Renal cortex interstitium (tissue), 15 donors: ENCODE measurements at places on chromosomes 16 and 17. TPM values are rescaled to one million over a fixed set of nuclear protein-coding genes. Genes with fewer than 3 reads are reported as not detected.

DNA sequence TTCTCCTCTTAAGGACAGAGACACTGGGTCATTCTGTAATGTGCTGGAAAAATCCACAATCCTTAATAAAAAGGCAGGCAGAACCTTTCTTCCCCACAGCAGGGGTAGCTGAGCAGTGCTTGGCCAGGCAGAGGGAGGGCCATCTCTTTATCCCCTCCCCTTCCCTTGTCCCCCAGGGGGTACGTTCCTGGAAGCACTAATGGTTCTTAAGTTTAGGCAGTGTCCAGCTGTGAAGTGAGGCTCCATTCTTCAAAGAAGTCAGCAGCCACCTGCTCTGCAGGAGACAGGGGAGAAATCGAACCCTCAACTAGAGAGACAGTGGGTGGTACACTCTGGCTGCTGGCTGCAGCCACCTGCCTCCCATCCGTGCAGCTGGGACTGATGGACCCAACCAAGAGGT, 533.9 kb upstream of the CDH11 start:
- no peak for DNase-seq

- DNase-seq, result no peak
Measured at GRCh38 chr16:85387171-85387507, 226.0 kb upstream of the GSE1 start.

The ZFP90 gene
- 39.4 TPM for polyA plus RNA-seq

The CFAP119 gene
- 13.1 TPM for polyA plus RNA-seq

The CACNA1H gene
- polyA plus RNA-seq, result 29.4 TPM

DNA sequence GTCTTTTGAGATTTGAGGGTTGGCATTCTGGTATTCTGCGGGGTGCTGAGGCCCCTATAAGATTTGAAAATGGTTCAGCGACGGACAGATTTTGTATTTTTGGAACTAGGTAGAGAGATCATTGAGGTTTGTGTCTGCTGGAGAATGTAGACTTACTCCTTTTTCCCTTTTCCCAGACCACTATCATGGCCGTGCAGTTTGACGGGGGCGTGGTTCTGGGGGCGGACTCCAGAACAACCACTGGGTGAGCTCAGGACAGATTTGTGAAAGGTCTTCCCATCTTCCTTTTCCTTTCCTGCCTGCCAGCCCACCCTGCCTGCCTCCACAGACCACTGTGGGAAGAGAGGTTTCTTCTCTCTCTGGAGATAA, 572 bp downstream of the PSMB6 start:
- no peak for DNase-seq

GRCh38 chr17:9999919-10000695, 95.0 kb upstream of the RCVRN start:
- DNase-seq, result no peak

The KLHL10 gene
- 0.26 TPM for polyA plus RNA-seq

The SDR42E2 gene
- polyA plus RNA-seq, result 0.14 TPM

DNA sequence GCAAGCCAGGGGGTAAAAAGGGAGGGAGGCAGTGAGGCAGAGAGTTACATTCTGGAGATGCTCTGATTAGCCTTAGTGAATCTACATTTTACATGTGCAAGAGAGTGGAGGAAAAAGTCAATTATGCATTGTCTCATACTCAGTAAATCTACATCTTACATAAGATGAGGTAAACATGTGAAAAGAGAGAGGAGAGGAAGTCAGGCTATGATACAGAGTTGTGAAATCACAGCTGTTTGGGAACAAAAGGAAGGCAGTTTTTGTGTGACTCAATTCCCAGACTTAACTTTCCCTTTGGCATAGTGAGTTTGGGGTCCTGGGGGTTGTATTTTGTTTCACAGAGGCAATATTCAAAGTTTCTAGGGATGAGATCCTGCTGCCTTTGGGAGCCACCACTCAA, 67.8 kb downstream of the GP2 start:
- DNase-seq, result no peak

- DNase-seq, result no peak
Measured at GRCh38 chr16:67404740-67405226, 11.5 kb upstream of the TPPP3 start.

GRCh38 chr17:29129731-29130130, 50.5 kb downstream of the MYO18A start:
- no peak for DNase-seq

The SLC13A5 gene
- 4.1 TPM for polyA plus RNA-seq

The KRT16 gene
- not detected for polyA plus RNA-seq

The CTF1 gene
- 8.3 TPM for polyA plus RNA-seq

DNA sequence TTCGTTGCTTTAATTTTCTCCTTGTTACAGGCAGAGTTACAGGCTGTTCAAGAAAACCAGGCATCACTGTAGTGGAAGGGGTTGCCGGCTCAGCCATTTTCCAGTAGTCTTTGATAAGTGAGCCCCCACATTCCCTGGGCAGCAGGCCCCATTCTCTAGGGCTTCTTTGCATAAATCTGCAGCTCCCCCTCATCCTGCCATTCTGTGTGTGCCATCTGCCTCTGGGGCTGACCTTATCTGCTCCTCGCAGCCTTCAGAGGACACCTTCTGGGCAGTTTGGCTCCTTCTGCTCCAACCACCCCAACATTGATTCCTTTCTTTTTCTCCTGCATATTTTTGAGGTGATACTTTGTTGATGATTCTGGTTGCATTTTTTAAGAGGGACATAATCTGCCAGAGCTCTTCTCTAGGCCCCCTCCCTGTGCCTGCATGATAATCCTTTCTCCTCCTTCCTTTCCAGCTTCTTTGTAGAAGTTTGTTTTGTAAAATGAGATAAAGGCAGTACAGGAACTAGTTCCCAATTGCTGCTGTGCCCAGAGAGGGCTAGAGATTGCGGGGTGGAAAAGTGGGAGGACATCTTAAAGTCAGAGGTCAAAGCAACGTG, 17.1 kb downstream of the RND2 start:
- no peak for DNase-seq

The ASPHD1 gene
- polyA plus RNA-seq, result 0.80 TPM

The KCNJ18 gene
- not detected for polyA plus RNA-seq

GRCh38 chr17:21458054-21458453, 81.9 kb downstream of the KCNJ12 start:
- no peak for DNase-seq

DNA sequence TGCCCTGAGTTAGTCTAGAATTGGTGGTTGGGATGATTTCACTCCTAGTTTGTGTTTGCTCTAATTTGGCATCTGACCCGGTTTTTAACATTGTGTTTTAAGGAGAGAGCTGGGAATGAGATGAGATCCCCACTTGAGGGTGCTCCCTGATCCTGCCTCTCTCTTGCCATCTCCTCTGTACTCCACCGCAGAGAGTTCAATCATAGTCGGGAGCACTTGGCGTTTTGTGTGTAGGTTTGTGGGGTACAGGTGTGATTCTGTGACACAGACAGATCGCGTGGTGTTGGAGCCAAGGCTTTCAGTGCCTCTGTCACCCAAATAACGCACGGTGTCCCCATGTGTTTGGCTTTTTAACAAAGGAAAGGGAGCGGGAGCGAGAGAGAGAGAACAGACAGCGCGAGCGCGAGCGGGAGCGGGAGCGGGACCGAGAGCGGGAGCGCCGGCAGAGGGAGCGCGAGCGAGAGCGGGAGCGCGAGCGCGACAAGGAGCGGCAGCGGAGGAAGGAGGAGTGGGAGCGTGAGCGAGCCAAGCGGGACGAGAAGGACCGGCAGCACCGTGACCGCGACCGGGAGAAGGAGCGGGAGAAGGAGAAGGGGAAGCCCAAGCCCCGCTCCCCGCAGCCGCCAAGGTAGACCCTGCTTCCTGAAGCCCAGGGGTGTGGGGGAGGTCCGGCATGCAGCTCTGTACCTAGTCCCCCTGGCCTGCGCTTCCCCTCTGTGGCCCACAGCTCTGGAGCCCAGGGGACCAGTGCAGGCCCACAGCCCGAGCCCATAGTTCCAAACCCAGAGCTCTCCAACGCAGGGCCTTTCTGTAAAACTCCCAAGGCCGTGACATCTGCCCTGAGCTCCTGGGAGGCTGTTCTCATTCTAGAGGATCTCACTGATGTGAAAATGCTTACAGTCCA, 27.2 kb upstream of the IL17C start:
- peak; percentile 60 for DNase-seq

The HSPB9 gene
- polyA plus RNA-seq, result 0.30 TPM

DNA sequence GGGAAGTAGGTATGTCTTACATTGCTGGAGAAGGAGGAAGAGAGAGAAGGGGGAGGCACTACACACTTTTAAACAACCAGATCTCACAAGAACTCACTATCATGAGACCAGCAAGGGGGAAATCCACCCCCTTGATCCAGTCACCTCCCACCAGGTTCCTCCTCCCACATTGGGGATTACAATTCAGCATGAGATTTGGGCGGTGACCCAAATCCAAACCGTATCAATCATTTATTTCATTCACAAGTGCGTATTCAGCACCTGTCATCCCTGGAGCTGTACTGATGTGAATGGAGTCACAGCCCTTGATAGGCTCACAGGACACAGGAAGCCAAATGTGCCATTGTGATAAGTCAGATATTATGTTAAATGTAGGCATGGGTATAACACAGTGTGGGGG, 228.3 kb upstream of the HSBP1 start:
- no peak for DNase-seq

GRCh38 chr16:78444-79150, 572 bp downstream of the MPG start:
- no peak for DNase-seq

The RPUSD1 gene
- polyA plus RNA-seq, result 22.4 TPM

The KRT36 gene
- not detected for polyA plus RNA-seq

DNA sequence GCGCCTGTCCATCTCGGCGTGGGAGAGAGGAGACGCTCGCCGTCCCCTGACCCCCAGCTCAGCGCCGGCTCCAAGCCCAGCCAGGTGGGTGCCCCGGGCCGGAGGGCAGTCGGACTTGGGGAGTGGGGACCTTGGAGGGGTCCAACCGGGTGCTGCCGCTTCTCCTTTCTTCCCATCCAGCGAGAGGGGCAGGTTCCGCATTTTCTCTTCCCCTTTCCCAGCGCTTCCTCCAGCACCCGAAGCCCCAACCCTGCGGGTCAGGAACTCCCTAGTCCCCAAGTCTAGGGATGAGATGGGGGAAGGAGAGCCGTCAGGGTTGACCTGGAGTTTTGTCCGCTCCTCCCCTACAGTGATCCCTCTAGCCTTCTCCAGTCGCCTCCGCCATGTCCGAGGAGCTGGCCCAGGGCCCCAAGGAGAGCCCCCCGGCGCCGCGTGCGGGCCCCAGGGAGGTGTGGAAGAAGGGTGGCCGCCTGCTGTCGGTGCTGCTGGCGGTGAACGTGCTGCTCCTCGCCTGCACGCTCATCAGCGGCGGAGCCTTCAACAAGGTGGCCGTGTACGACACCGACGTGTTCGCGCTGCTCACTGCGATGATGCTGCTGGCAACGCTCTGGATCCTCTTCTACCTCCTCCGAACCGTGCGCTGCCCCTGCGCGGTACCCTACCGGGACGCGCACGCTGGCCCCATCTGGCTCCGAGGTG, at the start of gene OTOP2:
TSS of gene OTOP2 (plus strand) at position 24 of the 699 bp plus-strand sequence. CDS start at position 384, 360 bp downstream.
- no peak for DNase-seq

The MT4 gene
- not detected for polyA plus RNA-seq

GRCh38 chr17:7720125-7720524, 2.6 kb downstream of the DNAH2 start:
- no peak for DNase-seq

DNA sequence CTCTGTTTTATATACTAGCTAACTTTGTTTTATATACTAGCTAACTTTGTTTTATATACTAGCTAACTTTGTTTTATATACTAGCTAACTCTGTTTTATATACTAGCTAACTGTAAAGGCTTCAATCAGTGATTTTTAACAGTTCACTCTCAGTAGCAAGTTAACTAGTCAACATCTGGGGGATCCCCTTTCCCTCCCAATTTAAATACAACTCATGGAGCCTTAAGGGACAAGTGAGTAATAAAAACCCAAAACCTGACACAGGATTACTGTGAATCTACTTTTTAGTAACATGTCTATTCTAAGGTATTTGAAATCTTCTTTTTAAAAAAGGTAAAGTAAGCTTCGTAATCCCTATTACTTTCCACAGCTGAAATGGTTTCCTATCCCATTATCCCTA, 32.2 kb downstream of the FAM222B start:
- DNase-seq, result no peak

DNA sequence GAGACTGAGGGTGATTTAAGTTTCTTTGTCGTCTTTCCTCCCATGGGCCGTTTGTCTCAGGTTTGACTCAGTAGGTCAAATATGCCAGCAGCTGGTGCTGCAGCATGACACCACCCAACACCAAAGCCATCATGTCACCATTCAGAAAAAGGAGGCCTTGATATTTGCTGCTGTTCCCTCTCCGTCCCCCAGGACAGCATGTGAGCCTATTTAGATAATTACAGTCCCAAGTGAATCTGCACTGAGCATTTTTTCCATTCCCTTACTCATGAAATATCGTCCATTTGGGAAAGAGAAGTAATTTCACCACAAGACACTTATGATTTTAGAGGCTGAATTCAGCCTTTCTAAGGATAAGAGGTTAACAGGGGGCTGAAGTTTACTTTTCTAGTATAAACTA, 62.2 kb upstream of the ADORA2B start:
- no peak for DNase-seq
